ENCODE measurements at places on chromosomes 16 and 17. TPM values are rescaled to one million over a fixed set of nuclear protein-coding genes. Genes with fewer than 3 reads are reported as not detected.
A peak's percentile ranks its signal among the peaks of the same experiment; 100 is the strongest.

DNA sequence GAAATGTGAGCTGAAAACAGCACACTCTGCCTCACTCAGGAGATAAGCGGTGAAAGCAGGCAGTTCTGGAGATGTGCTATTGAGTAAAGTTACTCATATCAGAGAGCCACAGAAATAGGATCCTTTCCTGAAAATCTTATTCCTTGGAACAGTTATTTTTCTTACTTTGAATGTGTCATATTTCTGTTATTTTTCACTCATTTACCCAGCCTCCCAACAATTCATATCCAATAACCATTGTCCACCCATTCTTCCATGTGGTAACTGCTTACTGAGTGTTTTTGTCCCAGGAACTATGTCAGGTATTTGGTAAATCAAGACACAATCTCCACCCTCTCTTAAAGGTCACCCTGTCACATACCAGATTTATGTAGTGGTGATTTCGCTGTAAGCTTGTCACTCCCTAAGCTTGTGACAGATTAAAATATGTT is 144.9 kb downstream of the PARN start:
- no peak for DNase-seq

- no peak for DNase-seq
These were observed 116.5 kb downstream of the ANKFN1 start for GRCh38 chr17:56269556-56270389.

DNA sequence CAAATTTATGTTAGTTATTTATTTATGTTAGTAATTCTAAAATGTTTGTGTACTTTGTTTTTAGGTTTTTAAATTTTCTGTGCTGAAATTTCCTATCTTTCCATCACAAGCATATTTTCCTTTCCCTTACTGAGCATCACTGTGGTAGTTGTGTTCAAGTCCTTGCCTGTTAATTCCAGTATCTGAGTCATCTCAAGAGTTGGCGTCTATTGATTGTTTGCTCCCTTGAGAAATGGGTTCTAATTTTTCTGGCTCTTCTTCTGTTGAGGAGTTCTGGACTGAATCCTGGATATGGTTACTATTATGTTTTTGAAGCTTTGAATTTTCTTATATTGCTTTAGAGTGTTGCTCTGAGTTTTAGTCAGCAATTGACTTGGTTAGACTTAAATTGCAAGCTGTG is 56.3 kb downstream of the GAN start:
- DNase-seq = no peak

DNA sequence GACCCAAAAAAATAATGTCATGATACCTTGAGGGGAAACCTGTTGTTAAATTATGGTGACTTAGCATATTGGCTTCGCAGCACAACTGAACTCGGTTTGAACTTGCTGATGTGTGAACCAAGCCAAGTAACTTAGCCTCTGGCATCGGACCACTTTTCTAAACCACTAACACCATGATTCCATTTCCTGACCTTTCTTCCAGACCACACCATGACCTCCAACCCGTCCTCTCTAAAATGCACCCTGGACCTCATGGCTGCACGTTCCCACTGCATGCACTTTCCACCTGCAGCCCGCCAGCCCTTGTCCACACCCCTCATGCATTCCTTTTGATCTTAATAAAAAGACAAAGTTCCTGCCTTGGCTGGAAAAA is 29.3 kb downstream of the DYNLRB2 start:
- no peak for DNase-seq

DNA sequence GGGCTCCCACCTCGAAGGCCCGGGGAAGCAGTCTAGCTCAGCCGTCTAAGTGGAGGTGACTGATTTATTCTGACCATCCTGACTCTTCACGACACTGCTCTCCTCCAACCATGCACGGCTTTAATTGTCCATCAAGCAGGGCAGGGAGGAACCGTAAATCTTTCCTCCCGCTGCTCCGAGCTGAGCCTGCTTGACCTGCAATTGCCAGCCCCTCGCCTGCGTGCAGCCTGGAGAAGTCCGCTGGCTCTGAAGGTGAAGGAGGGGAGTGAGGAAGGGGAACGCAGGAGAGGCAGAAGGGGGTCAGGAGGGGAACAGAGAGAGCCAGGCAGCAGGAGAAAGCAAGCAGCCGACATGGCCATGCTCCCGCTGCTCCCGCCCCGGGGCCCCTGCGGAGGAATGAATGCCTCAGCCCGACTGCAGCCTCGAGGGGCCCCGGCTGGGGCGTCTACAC is 10.1 kb downstream of the RBFOX3 start:
- peak; percentile 34 for DNase-seq

DNA sequence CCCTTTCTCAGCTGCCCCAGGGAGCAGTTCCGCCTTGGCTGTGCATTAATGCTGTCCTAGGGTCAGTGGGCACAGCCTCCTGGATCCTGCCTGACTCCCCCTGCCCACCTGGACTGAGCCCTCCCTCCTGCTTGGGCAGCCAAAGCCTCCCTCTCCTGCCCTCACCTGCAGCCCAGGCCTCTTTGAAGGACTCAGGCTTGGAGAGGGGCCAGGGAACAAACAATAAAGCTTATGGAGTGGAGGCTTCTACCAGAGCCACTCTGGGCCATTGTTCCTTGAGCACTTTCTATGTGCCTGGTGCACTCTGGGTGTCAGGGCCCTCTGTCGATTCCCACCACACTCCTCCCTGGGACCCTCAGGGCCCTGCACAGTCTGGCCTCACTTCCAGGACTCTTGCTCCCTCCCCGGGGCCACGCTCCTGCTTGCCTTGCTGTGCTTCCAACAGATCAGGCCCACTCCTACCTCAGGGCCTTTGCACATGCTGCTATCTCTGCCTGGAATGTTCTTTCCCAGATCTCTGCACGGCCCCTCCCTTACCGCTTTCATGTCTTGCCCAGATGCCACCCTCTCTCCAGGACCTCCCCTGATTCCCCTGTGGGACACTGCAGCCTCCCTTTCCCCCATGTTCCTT is 5.0 kb downstream of the KCNJ12 start:
- no peak for DNase-seq

GRCh38 chr17:53516636-53517035 is 306.1 kb upstream of the KIF2B start:
- DNase-seq = peak; percentile 46

DNA sequence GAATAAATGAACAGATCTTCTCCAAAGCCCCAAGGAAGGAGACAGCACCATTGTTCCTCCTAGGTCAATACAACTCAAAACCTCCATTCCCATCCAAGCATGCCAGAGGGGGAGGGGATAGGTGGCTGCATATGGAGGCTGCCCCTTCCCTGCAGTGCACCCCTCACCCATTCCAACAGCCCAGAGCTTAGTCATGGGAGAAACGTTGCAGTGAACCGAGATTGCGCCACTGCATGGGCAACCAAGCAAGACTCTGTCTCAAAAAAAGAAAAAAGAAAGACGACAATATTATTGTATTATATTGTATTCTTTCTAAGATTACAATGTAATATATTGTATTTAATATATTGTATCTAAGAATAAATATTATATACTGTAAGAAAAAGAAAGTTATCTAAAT is 36.4 kb upstream of the CD300E start:
- DNase-seq = no peak

GRCh38 chr16:72739577-72739976 is 308.4 kb downstream of the ZFHX3 start:
- no peak for DNase-seq

DNA sequence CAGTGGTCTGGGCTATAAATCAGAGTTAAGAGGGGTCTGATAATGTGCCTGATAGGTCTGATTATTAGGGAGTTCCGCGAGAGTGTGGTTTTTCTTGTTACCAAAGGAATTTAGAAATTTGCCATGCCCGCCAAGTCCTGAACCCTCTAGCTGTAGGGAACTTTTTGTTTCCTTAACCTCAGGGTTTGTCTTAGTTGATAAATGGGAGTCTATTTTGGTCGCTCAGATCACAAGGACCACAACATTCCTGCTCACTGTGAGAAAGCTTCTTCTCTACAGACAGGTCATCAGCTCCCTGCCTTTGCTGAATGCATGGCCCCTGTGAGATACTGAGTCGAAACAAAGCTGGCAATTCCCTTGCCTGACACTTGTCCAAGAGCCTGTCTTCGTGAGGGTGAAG is 497.8 kb downstream of the HS3ST4 start:
- no peak for DNase-seq

GRCh38 chr17:7014995-7015958 is 2.9 kb downstream of the RNASEK start:
- DNase-seq = peak; percentile 21

DNA sequence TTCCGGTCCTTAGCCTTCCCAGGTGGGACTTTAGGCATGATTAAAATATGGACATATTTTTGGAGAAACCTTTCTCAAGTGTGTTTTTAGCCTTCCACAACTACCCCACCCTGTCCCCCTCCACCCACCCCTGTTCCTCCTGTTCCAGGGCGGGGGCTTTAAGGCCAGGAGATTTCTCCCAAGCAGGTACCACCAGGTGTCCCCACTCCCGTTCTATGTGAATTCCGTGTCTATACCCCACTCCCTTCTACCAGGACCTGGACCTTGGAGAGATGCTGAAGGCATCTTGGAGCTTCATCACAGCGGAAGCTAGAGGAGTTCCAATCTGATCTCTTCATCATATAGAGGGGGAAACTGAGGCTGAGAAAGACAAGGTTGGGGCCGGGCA is 9.7 kb downstream of the CA4 start:
- no peak for DNase-seq

DNA sequence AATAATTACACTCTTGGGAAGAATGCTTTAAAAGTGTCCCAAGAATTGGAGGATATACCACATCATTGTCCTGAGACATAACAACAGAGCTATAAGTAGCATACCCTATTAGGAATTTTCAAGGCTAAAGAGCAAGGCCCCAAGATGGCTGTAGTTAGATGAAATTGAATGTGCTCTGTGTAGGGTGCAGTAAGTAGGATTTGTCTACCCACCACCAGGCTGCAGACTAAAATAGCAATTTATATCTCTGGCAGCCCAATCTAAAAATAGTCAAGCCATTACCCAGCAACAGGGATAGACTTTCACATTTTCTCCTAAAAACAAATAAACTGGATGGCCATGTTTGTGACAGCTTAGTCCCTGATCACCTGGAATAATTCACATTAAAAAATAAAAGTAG is 5.6 kb downstream of the MMD start:
- DNase-seq = no peak

- DNase-seq = no peak
These were observed 142.6 kb downstream of the STX8 start for GRCh38 chr17:9432934-9433421.

- DNase-seq = no peak
These were observed 36.6 kb downstream of the RAB11FIP4 start for GRCh38 chr17:31428111-31428510.

DNA sequence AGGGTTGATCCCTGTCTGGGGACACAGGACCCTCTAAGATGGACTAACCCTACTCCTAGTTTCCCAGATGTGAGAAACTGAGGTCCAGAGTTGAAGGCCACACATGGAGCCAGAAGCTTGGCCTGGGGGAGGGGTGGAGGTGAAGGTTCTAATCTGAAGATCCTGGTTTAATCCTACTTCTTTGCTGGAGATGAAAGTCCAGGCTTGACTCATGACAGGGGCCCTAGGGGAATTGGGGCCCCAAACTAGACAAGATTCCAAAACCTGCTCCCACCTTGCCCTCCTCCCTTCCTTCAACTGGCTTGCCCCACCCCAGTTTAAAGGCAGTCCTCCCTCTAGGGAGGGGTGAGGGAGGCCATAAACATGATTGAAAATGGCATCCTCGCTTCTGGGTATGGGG is 21.6 kb downstream of the IGF2BP1 start:
- no peak for DNase-seq

The SLC5A10 gene
- total RNA-seq = not detected

The ATP1B2 gene
- total RNA-seq = 1.4 TPM

The CD300A gene
- total RNA-seq = 0.28 TPM

The SLC38A8 gene
- total RNA-seq = not detected

Measured in neural progenitor cell (in vitro differentiated cells).